ENCODE measurements at places on chromosomes 3 and 15.

GRCh38 chr15:91193378-91193720, 93.3 kb downstream of the SV2B start:
- DNase-seq = no peak

DNA sequence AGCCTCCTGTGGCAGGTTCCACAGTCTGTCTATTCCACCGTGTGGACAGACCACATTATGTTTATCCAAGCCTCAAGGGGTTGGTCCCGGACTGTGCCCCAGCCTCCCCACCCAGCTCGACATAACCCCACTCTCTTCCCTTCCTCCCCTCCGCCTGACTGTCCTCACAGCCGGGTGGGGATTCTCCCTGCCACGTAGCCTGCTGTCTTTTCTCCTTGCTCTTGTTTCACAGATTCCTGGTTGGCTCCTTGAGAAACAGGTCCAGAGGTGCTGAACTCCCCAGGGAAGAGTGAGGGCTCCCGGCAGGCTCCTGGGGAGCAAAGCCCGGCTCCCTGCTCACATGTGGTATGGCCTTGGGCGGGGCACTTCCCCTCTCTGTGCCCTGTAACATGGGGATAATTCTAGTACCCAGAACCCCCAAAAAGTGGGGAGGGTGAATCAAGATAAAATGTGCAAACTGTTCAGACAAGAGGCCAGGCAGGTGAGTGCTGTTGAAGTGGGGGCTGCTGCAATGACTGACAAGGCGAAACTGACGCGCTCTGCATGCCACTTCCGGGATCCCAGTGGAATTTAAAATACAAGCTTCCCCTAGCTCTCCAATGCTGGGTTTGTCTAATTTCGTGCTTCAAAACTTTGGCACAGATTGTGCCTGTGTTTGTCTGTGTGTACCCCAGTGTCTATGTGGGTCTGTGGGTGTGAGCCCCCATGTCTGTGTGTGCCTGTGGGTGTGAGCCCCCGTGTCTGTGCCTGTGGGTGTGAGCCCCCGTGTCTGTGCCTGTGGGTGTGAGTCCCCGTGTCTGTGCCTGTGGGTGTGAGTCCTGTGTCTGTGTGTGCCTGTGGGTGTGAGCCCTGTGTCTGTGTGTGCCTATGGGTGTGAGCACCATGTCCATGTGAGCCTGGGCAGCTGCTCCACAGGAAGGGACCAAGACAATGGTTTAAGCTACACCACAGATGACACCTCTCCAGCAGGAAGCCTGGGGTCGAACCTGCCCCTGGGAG, 160.6 kb upstream of the IQSEC1 start:
- DNase-seq = no peak

DNA sequence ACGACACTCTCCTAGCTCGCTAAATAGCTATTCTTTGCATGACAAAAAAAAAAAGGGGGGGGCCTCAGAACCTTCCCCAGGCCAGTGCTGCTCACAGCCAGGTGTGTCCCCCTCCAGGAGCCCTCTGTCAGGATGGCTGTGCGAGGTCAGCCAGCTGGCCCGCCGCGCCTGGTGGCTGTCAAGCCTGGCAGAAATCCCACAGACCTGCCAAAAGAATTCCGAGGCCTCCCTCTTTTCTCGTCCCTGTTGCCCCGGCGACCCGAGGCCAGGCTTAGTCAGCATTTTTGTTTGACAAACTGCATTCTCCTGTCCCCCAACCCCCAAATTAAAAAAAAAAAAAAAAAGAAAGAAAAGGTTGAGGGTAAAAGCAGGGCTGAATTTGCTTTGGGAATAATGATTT, 61.9 kb downstream of the TM4SF4 start:
- DNase-seq = peak; percentile 72

DNA sequence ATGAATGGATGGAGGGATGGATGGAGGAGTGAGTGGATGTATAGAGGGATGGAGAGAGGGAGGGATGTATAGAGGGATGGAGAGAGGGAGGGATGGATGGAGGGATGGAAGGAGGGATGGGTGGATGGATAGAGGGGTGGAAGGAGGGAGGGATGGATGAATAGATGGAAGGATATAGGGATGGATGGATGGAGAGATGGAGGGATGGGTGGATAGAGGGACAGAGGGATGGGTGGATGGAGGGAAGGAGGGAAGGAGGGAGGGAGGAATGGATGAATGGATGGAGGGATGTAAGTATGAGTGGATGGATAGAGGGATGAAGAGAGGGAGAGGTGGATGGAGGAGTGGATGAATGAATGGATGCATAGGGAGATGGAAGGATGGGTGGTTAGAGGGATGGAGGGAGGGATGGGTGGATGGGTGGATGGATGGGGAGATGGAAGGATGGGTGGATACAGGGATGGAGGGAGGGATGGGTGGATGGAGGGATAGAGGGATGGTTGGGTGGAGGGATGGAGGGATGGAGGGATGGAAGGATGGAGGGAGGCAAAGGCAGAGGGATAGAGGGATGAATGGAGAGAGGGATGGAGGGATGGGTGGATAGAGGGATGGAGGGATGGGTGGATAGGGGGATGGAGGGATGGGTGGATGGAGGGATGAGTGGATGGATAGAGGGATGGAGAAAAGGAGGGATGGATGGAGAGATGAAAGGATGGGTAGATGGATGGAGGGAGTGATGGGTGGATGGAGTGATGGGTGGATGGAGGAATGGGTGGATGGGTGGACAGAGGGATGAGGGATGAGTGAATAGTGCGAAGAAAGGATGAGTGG, 313.8 kb downstream of the UACA start:
- no peak for DNase-seq

DNA sequence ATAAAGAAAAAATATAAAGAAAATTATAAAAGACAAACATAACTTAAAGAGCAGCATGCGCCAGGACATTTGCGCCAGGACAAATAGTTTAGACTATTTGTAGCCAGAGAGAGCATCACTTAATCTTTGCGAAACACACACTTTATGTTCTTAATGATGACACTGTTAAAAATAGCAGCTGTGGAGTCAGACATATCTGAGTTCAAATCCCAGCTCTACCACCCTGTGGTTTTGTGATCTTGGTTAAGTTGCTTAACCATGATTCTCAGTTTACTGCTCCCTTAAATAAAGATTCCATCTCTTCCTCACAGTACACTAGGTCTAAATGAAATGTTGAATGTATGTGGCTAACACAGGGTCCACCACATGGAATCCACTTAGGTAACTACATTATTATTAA, 31.4 kb downstream of the KCNMB2 start:
- DNase-seq = no peak

- peak; percentile 62 for DNase-seq
Measured at GRCh38 chr3:171307046-171307585, 153.1 kb downstream of the TNIK start.

- DNase-seq = no peak
Measured at GRCh38 chr15:78977091-78977571, 32.3 kb upstream of the CTSH start.

- peak; percentile 34 for DNase-seq
Measured at GRCh38 chr3:196774191-196774820, 34.6 kb downstream of the PAK2 start.

GRCh38 chr3:61541694-61542093, 19.7 kb upstream of the PTPRG start:
- DNase-seq = no peak

- no peak for DNase-seq
Measured at GRCh38 chr3:170599091-170599490, 13.2 kb upstream of the SLC7A14 start.

- no peak for DNase-seq
Measured at GRCh38 chr3:123387532-123387931, 61.4 kb downstream of the ADCY5 start.

- DNase-seq = no peak
Measured at GRCh38 chr15:76982756-76983155, 12.2 kb upstream of the PSTPIP1 start.

- DNase-seq = peak; percentile 27
Measured at GRCh38 chr3:101244212-101244575, 76.2 kb downstream of the IMPG2 start.
